ENCODE measurements at places on chromosomes 7 and 10. TPM values are rescaled to one million over a fixed set of nuclear protein-coding genes. Genes with fewer than 3 reads are reported as not detected.

DNA sequence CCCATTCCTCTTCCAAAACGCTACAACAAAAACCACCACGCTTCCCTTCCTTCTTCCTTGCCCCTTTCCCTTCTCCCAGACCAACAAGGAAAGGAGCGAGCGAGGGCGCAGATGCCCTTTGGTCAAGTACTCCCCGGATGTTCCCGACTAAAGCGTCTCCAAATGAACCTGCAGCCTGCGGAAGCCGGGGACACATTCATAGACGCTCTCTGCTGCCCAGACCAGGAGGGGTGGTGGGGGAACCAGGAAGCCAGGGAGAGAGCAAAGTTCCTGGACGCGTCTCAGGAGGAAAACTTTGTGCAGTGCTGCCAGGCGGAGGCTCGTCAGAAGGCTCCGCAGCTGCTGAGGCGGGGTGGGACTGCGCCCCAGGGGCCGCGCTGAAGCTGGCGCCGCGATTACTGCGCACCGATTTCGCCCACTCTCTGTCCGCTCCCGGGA lies 754 bp downstream of the SEMA3D start:
- no peaks in the 10 kb centered on the region for H3K27me3 ChIP-seq
- H3K36me3 ChIP-seq = no peaks in the 10 kb centered on the region
- H3K4me3 ChIP-seq = peak overlapping the region; percentile 66
- H3K27ac ChIP-seq = peak overlapping the region; percentile 55
- H3K4me1 ChIP-seq = peaks cover 9% of the 10 kb centered on the region
- DNase-seq = peak; percentile 84

- H3K4me3 ChIP-seq = no peak overlapping the region
- DNase-seq = no peak
- no peaks in the 10 kb centered on the region for H3K27me3 ChIP-seq
- no peak overlapping the region for H3K27ac ChIP-seq
Measured at GRCh38 chr7:104980841-104981671, 32.9 kb upstream of the KMT2E start.

DNA sequence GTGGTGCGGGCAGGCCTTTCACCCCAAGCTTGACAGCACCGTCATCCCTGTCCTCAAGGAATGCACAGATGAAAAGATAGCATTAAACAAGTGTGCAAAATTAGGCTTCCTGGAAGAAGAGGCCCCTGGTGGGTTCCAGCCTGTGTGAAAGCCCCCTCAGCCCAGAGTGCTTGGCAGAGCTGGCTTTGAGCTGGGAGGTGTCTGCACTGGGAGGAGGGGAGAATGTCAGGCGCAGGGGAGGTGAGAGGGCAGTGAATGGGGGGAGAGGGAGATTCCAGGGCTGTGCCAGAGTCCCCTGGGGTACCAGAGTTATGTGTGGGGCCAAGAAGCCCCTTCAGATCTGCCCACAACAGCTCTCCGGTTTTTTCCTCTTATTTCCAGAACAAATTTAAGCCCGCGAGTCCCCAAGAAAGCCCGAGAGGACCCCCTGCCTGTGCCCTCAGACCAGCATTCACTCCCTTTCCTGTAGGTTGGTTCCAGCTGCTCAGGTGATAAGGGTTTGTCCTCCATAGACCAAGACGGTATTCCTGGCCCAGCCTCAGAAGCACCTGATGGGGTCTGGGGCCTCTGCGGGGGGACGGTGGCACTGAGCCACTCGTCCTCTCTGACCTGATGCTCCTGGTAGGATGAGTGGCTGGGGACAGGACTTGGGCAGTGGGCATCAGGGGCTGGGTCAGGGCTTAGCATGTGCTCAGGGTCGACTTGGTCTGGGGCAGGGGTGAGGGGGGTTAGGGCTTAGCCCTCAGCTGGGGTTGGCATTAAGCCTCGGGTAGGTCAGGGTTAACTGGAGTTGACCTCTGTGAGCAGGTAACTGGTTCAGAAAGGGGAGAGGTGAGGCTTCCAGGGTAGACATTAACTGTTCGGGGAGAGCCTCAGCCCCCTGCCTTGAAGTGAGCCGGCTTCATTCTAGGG lies 43.4 kb downstream of the ADCYAP1R1 start:
- H3K36me3 ChIP-seq = no peaks in the 10 kb centered on the region
- DNase-seq = no peak
- no peaks in the 10 kb centered on the region for H3K4me1 ChIP-seq

C10orf143 gene
- 0.18 TPM for total RNA-seq

GRCh38 chr7:7443806-7444350 lies 91.8 kb downstream of the COL28A1 start:
- no peaks in the 10 kb centered on the region for H3K4me1 ChIP-seq
- no peak overlapping the region for H3K27ac ChIP-seq
- no peaks in the 10 kb centered on the region for H3K36me3 ChIP-seq

GRCh38 chr7:137934941-137935883 lies 66.7 kb downstream of the CREB3L2 start:
- no peaks in the 10 kb centered on the region for H3K27me3 ChIP-seq
- H3K36me3 ChIP-seq = no peaks in the 10 kb centered on the region
- no peak overlapping the region for H3K27ac ChIP-seq
- no peak overlapping the region for H3K4me3 ChIP-seq
- H3K4me1 ChIP-seq = peaks cover 2% of the 10 kb centered on the region

DNA sequence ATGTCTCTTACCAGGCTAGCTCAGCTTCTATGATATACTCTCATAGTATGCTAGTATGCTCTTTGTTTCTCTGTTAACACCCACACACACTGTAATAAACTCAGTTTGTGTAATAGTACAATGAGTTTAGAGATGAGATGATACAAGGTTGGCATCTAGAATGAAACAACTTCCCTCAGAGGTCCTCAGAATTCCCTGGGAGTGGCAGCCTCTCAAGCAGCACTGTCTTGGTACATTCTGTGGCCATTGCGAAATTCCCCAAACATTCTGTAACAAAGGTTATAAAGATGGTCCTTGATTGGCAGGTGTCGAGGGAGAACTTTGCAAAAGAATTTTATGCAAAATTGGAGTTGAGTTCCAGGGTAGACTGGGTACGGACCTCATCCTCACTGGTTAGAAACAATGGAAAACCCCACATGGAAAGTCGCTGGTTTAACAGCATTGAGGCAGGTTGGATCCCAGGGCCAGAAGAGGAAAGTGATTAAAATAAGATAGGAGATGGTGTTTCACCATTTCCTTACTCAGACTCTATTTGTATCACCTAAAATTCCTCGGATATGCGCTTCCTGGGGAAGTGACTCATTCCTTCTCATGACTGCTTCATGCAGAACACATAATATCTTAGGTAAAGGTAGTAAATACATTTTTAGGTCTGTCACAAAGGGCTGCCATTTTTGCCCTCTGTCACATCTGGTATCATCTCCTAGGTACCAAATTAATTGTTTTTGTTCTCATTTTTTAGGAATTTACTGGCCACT lies 657.8 kb downstream of the SORCS1 start:
- H3K27me3 ChIP-seq = no peaks in the 10 kb centered on the region
- H3K36me3 ChIP-seq = no peaks in the 10 kb centered on the region
- no peak overlapping the region for H3K4me3 ChIP-seq
- H3K27ac ChIP-seq = no peak overlapping the region
- H3K4me1 ChIP-seq = no peaks in the 10 kb centered on the region

ZEB1 gene
- total RNA-seq = 61.2 TPM

ADAM8 gene
- total RNA-seq = 0.56 TPM
